ENCODE measurements at places on chromosomes 11 and 22.

GRCh38 chr11:77187111-77187750 lies 59.2 kb downstream of the MYO7A start:
- DNase-seq: no peak

GRCh38 chr11:65262381-65262680 lies 569 bp downstream of the POLA2 start:
- DNase-seq: peak; percentile 73

GRCh38 chr11:70538641-70539359 lies 140.5 kb downstream of the CTTN start:
- no peak for DNase-seq

DNA sequence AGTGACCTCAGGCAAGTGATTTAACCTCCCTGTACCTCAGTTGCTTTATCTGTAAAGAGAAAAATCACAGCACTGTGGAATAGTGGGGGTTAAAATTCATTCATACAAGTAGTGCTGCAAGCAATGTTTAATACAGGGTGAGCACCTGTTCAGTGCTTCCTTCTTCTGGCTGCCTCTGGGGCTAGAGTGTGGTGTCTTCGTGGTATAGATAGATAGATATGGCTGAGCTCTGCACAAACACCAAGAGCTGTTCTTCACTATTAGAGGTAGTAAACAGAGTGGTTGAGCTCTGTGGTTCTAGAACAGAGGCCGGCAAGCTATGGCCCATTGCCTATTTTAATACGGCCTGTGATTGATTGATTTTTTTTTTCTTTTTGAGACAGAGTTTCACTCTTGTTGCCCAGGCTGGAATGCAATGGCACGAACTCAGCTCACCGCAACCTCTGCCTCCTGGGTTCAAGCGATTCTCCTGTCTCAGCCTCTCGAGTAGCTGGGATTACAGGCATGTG lies 32.9 kb downstream of the LIMK2 start:
- no peak for DNase-seq

DNA sequence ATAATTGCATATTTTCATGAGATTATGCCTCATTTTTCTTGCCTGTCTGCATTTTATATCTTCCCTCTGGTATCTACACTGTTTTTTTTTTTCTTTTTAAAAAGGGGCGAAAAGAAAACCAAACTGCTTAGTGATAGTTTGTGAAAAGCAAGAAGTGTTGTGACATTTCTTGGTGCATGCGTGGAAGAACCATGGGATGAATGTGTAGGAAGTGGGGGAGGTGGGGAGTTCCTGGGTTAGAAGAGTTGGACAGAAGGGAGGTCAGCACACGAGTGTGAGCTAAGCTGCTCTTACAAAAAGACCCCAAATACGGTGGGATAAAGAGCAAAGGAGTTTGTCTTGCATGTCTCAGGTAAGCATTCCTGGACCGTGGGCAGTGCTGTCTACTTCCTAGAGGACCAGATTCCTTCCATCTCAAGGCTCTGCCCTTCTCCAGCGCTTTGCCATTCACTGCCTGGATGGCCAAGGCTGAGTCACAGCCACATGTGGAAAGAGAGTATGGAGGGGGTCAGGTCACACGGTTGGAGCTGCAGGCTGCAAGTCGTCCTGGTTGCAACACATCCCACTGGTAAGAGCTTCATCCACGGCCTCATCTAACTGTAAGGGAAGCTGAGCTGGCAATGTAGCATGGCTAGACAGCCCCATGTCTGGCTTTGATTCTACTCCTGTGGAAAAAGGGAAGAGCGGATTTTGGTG lies 300.6 kb downstream of the DDX10 start:
- no peak for DNase-seq

- DNase-seq: no peak
These were observed 296.2 kb downstream of the NTM start for GRCh38 chr11:131666617-131667016.

GRCh38 chr11:42200311-42200710 lies 740.9 kb upstream of the LRRC4C start:
- no peak for DNase-seq

DNA sequence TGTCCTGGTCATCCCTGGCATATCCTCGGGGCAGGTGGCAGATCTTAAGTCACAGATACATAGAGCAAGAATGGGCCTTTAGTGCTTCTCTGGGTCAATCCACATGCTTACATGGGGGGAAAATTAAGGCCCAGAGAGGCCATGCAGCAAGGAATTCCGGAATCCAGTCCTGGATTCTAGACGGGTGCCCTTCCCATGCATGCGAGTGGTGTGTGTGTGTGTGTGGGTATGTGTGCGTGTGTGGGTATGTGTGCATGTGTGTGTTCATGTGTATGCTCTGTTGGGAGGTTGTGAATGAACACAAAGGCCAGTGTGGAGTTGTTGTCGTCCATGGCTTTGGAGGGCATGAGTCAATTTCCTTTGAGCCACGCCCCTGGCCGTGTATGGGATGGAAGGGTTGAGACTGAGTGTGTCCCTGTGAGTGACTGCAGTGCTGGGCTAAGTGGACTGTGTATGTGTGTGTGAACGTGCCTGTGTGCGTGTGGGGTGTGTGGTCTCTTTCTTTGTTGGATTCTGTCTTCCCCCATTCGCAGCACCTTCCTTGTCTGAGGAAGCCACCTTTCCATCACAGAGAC lies 33.4 kb upstream of the EIF3D start:
- DNase-seq: no peak

- peak; percentile 19 for DNase-seq
These were observed 21.6 kb upstream of the SLC22A12 start for GRCh38 chr11:64569300-64569970.

Measured in left lung (tissue), 14 donors.